Activated B cell treated with CpG ODN at 0.5 μM for 24 hours (primary cell): ENCODE measurements at places on chromosomes 11 and 22. TPM values are rescaled to one million over a fixed set of nuclear protein-coding genes. Genes with fewer than 3 reads are reported as not detected.

CELF1 gene
- total RNA-seq, result 129 and 136 TPM in 2 replicates

TREH gene
- not detected in 2 replicates for total RNA-seq

CALCB gene
- 0.35 and 0.39 TPM in 2 replicates for total RNA-seq

DDI1 gene
- total RNA-seq, result not detected in 2 replicates

ARL14EP gene
- 36.5 and 40.1 TPM in 2 replicates for total RNA-seq

EXT2 gene
- total RNA-seq, result 21.9 and 22.1 TPM in 2 replicates

GAS2 gene
- 2.6 and 3.5 TPM in 2 replicates for total RNA-seq

DNA sequence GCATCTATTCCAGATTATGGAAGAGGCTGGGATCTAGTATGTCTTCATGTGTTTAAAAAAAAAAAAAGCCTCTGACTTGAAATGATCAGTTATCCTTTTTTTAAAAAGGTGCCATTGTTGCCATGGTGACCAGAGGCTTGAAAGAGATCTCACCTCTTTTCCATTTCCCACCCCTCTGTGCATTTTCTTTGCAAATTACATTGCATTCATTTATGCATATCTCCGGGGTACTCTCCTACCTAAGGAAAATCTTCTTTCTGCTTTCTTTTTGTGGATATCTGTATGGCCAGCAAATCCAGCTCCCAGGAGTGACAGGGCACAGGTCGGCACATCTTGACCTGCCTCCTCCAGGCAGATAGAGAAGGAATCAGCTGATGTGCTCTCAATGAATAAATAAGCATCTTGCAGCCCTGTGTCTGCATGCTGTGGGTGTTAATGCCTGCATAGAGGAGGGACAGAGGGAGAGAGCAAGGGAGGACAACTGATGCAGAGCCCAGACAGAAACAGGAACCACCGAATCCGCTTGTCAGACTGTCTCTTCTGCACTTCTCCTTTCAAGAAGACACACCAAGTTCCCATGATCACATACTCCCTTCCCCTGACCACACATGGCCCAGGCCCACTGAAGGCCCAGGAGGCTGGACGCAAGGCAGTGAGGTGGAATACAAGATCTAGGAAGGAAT, 50.9 kb downstream of the CWC15 start:
- no peaks in the 10 kb centered on the region for H3K27me3 ChIP-seq
- H3K4me1 ChIP-seq, result peaks cover 28% of the 10 kb centered on the region
- no peak overlapping the region for H3K27ac ChIP-seq
- no peak overlapping the region for H3K4me3 ChIP-seq
- no peaks in the 10 kb centered on the region for H3K36me3 ChIP-seq

DNA sequence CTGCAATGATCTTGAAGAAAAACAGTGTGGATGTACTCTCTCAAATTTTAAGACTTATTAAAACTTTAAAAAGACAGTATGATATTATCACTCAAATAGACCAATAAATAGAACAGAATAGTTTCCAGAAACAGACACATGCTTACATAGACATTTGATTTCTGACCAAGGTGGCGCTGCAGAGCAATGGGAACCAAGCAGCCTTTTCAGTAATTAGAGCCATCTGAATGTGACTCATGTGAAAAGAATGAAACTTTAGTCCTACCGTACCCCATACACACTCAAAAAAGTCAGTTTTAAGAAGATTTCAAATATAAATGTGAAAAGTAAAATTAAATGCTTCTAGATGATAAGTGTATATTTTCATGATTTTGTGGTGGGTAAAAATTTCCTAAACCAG, 74.2 kb upstream of the MS4A8 start:
- peaks cover 14% of the 10 kb centered on the region for H3K4me1 ChIP-seq
- H3K4me3 ChIP-seq, result no peak overlapping the region
- H3K27me3 ChIP-seq, result no peaks in the 10 kb centered on the region
- no peaks in the 10 kb centered on the region for H3K36me3 ChIP-seq

GRCh38 chr11:9762531-9762930, 98.7 kb downstream of the SWAP70 start:
- no peak for DNase-seq
- peaks cover 65% of the 10 kb centered on the region for H3K4me1 ChIP-seq
- H3K4me3 ChIP-seq, result no peak overlapping the region
- peaks cover 17% of the 10 kb centered on the region for H3K36me3 ChIP-seq
- no peak overlapping the region for H3K27ac ChIP-seq
- no peaks in the 10 kb centered on the region for H3K27me3 ChIP-seq

- H3K4me3 ChIP-seq, result no peak overlapping the region
- no peak overlapping the region for H3K27ac ChIP-seq
These were observed 432.2 kb downstream of the RAB38 start for GRCh38 chr11:87743007-87743406.

GRCh38 chr11:126815111-126815510, 185.5 kb downstream of the KIRREL3 start:
- H3K36me3 ChIP-seq, result no peaks in the 10 kb centered on the region
- no peak overlapping the region for H3K27ac ChIP-seq
- no peak for DNase-seq
- no peaks in the 10 kb centered on the region for H3K27me3 ChIP-seq
- H3K4me3 ChIP-seq, result no peak overlapping the region
- no peaks in the 10 kb centered on the region for H3K4me1 ChIP-seq

GRCh38 chr11:19994672-19995071, 165.6 kb downstream of the DBX1 start:
- H3K36me3 ChIP-seq, result no peaks in the 10 kb centered on the region
- no peak for DNase-seq
- H3K27me3 ChIP-seq, result peaks cover 7% of the 10 kb centered on the region
- H3K27ac ChIP-seq, result no peak overlapping the region
- H3K4me1 ChIP-seq, result no peaks in the 10 kb centered on the region

- no peak for DNase-seq
- H3K27ac ChIP-seq, result no peak overlapping the region
- H3K36me3 ChIP-seq, result no peaks in the 10 kb centered on the region
- H3K27me3 ChIP-seq, result no peaks in the 10 kb centered on the region
These were observed 33.0 kb upstream of the C11orf87 start for GRCh38 chr11:109388982-109389381.

DNA sequence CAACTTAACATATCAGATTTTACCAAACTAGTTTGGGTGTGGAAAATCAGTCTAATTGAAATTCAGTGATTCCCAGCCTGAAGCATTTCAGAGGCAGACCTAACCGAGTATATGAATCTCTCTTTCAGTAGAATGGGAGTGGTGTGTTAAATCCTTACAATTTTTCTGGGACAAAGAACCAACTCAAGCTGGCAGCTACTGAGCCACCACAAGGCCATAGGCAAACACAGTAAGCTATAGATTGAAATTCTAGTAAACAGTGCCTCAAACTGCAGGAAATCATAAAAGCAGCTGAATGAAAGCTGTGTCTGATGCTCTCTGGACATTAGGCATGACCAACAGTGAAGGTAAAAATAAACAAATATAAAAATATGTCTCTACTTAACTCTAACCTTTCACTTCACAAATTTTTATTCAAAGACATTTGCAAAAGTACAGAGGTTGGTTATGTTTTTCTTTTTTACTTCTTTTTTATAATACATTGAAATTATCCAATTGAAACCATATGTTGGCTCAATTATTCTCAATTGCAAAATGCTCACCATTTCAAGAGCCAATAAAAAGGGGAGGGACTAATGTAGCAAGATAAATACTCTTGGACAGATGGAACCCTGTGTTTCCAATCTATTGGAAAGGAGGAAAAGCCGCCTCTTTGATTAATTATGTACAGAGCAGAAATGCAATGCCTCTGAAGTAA, 35.8 kb upstream of the FIBIN start:
- H3K4me3 ChIP-seq, result no peak overlapping the region
- no peak overlapping the region for H3K27ac ChIP-seq
- no peaks in the 10 kb centered on the region for H3K27me3 ChIP-seq

GRCh38 chr11:1085440-1086170, 10.9 kb downstream of the MUC2 start:
- DNase-seq, result no peak
- H3K27me3 ChIP-seq, result no peaks in the 10 kb centered on the region
- no peak overlapping the region for H3K4me3 ChIP-seq
- no peaks in the 10 kb centered on the region for H3K36me3 ChIP-seq
- no peaks in the 10 kb centered on the region for H3K4me1 ChIP-seq
- no peak overlapping the region for H3K27ac ChIP-seq

DNA sequence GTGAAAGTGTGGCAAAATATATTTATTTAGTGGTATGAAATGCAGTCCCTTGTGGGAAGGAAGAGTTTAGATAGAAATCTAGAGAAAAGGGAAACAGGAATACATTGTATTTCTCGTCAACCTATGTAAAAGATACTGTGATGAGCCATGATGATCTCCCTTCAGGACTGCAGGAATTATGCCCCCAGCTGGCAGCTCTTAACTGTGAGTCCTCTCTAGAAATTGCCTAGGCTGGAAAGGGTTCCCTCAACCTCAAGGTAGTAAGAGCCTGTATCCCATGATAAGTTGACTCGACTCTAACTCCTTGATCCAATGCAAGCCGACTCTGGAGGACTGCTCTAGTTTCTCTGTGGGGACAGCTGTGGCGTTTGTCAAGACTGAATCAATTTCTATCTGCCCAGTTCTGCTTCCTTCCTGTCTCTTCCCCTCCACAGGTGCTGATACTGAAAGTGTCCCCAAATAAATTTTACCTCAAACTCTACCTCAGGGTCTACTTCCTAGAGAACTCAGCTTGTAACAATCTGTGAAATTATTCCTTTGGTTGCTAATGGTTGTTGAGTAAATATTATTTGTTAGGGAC, 897.3 kb downstream of the METTL15 start:
- H3K27ac ChIP-seq, result no peak overlapping the region
- DNase-seq, result no peak
- no peaks in the 10 kb centered on the region for H3K4me1 ChIP-seq
- no peak overlapping the region for H3K4me3 ChIP-seq
- H3K27me3 ChIP-seq, result no peaks in the 10 kb centered on the region

- no peaks in the 10 kb centered on the region for H3K36me3 ChIP-seq
- no peak for DNase-seq
- H3K27ac ChIP-seq, result no peak overlapping the region
- H3K27me3 ChIP-seq, result no peaks in the 10 kb centered on the region
These were observed 13.1 kb downstream of the OR5AK2 start for GRCh38 chr11:57001674-57002401.

GRCh38 chr11:45145379-45146071, 914 bp upstream of the PRDM11 start:
- peak overlapping the region; percentile 87 for H3K27ac ChIP-seq
- H3K4me1 ChIP-seq, result peaks cover 31% of the 10 kb centered on the region

DNA sequence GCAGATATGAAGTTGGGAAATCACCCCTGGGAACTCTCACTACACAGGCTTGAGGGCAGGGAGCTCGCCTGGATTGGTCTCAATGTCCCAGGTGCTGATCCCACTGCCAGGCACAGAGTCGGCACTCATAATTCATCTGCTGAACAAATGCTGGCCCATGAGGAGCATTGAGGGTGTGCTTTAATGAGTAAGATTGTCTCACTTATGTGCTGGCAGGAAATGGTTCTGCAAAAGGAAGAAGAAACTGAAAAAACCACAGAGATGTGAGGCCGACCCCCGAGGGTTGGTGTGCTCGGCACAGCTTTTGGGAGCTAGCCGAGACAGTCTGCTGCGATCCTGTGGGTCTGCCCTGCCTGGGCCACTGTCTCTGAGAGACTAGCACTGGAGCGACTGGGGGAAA, 9.4 kb downstream of the PLAAT2 start:
- H3K36me3 ChIP-seq, result no peaks in the 10 kb centered on the region
- peaks cover 31% of the 10 kb centered on the region for H3K4me1 ChIP-seq
- H3K27ac ChIP-seq, result no peak overlapping the region

- H3K36me3 ChIP-seq, result no peaks in the 10 kb centered on the region
- H3K27me3 ChIP-seq, result peaks cover 23% of the 10 kb centered on the region
- no peak for DNase-seq
- no peak overlapping the region for H3K27ac ChIP-seq
- no peaks in the 10 kb centered on the region for H3K4me1 ChIP-seq
These were observed 28.4 kb upstream of the SYT7 start for GRCh38 chr11:61609000-61609979.

DNA sequence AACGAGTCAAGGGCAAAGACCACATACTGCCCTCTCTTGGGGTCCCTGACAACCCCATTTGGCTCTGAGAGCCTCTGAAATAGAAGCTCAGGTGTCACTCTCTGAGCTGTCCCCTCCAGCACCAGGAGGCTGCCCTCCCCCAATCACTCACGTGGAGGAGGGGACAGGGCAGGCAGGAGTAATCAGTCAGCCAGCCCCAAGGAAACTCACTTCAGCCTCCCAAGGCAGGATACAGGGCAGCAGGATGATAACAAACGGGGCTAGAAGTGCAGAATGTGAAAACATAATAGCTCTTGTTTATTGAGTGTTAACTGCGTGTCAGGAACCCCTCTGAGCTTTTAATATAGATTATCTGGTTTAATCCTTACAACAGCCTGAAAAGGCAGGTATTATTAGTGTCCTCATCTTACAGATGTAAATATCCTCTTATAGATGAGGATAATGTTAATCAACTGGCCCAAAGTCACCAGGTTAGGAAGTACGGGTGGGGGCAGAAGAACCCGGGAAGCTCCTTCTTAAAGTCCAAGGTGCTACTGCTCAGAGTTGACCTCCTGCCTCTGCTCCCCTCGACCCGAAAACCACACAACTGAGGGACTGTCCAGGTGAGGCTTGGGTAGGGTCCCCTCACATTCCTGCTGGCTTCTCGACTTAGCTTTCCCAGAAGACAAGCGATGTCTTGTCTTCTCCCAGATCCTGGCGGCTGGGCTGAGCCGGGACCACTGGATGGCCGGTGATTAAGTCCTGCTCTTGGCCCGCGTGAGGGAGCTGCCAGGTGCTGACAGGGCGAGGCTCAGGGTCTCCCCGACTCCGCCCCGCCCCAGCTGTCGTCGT, 2.7 kb downstream of the CHRM4 start:
- H3K4me3 ChIP-seq, result no peak overlapping the region
- H3K36me3 ChIP-seq, result no peaks in the 10 kb centered on the region
- peaks cover 24% of the 10 kb centered on the region for H3K4me1 ChIP-seq
- peaks cover 58% of the 10 kb centered on the region for H3K27me3 ChIP-seq
- no peak overlapping the region for H3K27ac ChIP-seq

- peak overlapping the region; percentile 67 for H3K27ac ChIP-seq
- peaks cover 11% of the 10 kb centered on the region for H3K27me3 ChIP-seq
- DNase-seq, result no peak
These were observed 18.2 kb downstream of the ADM start for GRCh38 chr11:10322830-10323792.

DNA sequence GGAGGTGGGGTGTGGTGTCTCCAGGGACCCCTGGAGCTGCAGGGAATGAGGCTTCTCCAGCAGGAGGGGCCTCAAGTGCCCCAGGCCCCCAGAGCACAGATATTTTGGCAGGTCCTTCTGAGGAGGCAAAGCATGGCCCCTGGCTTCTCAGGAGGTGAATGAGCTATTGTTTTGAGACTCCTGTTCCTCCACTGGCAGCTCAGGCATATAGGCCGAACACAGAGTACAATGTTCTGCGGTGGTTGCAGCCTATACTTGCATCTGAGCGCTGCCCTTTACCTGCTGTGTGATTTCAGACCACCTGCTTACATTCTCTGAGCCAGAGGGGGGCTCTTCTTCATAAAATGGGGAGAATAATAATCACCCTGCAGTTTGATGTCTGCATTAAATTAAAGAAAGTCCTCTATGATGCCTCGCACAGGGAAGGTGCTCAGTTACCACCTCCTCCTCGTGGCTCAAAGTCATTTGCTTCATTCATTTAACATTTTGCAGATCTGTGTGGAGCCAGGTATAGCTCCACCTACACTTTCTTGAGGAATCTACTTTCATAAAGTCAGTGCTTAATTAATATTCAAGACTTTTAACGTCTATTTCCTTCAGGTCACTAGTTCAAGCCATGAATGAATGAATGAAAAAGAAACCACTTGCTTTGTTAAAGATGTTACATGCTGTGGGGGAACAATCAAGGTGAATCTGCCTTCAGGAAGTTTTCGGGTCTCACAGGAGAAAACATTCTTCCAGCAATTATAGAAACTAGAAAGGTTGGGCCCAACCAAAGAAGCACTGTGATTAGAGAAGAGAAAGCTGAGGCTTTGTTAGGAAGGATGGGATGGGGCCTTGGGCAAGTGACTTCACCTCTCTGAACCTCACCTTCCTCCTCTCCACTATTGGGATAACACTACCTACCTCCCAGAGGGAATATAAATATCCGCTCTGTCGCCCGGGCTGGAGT, 68.4 kb downstream of the ADAMTS15 start:
- no peak for DNase-seq
- no peak overlapping the region for H3K4me3 ChIP-seq
- no peaks in the 10 kb centered on the region for H3K36me3 ChIP-seq
- no peak overlapping the region for H3K27ac ChIP-seq
